Smooth muscle cell of bladder (primary cell): ENCODE measurements at places on chromosomes 6 and 20. TPM values are rescaled to one million over a fixed set of nuclear protein-coding genes. Genes with fewer than 3 reads are reported as not detected.

The NNAT gene
- 0.14 TPM in 1 of 2 replicates, not detected in the other for total RNA-seq

The GPSM3 gene
- 0.74 and 0.85 TPM in 2 replicates for total RNA-seq

The SMLR1 gene
- not detected in 2 replicates for total RNA-seq

The GSTA3 gene
- not detected in 2 replicates for total RNA-seq

The IRAK1BP1 gene
- total RNA-seq = 2.5 and 3.7 TPM in 2 replicates

The WRNIP1 gene
- total RNA-seq = 36.1 and 43.2 TPM in 2 replicates

The BMP6 gene
- 29.0 and 70.7 TPM in 2 replicates for total RNA-seq

The TRAPPC3L gene
- 0.09 and 0.14 TPM in 2 replicates for total RNA-seq

The C6orf120 gene
- total RNA-seq = 34.7 and 40.5 TPM in 2 replicates

The DACT2 gene
- total RNA-seq = 0.85 and 1.0 TPM in 2 replicates

The RIMS1 gene
- total RNA-seq = 0.14 and 0.28 TPM in 2 replicates

The RNF39 gene
- under 0.01 TPM in 1 of 2 replicates, not detected in the other for total RNA-seq

The ADGB gene
- not detected in 2 replicates for total RNA-seq

The FOXA2 gene
- under 0.01 TPM in 1 of 2 replicates, not detected in the other for total RNA-seq

The LAMA5 gene
- 18.0 and 24.0 TPM in 2 replicates for total RNA-seq

The MACROD2 gene
- 0.14 and 0.55 TPM in 2 replicates for total RNA-seq

The MUC21 gene
- total RNA-seq = not detected in 2 replicates

The NCR2 gene
- total RNA-seq = not detected in 2 replicates
